ENCODE measurements at places on chromosomes 11 and 22. TPM values are rescaled to one million over a fixed set of nuclear protein-coding genes. Genes with fewer than 3 reads are reported as not detected.

DNA sequence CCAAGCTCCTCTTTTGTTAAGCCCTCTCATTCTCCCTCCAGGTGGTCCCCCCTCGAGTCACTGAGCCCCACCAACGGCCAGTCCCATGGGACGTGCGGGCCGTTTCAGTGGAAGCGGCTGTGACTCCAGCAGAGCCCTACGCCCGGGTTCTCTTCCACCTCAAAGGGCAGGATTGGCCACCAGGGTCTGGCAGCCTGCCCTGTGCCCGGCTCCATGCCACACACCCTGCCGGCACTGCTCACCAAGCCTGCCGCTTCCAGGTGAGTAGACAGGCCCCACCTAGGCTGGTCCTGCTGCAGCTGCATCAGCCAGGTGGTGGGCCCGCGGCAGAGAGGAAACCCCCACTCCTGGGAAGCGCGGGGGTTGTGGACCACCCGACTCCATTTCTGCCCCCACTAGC lies 3.3 kb downstream of the TMEM132A start:
- DNase-seq = no peak

GRCh38 chr11:93116641-93117441 lies 81.0 kb downstream of the SLC36A4 start:
- no peak for DNase-seq

GRCh38 chr11:3225826-3226750 lies 6.1 kb downstream of the MRGPRE start:
- DNase-seq = peak; percentile 79

DNA sequence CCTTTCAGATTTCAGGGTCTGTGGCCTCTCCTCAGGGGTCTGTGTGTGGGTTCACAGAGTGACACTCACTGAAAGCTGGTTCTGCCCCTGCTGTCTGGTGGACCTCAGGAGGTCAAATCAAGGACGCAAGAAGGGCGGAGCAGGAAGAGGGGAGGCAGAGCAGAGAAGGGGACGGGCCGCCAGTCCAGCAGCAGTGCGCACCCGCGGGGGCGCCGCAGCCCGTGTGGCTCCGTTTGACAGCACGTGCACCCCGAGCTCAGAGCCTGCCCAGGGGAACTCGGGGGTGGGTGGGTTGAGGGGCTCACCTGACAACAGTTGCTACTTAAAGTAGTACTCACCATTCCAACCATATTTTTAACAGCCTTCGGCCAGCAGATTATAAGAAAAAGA lies 71.4 kb upstream of the PITPNB start:
- peak; percentile 76 for DNase-seq

- no peak for DNase-seq
These were observed 305.1 kb downstream of the CNTN5 start for GRCh38 chr11:99325847-99326246.

GRCh38 chr22:39941601-39942000 lies 18.6 kb upstream of the TMA7B start:
- DNase-seq = no peak

- peak; percentile 42 for DNase-seq
These were observed 558.1 kb downstream of the INSC start for GRCh38 chr11:15672825-15673224.

DNA sequence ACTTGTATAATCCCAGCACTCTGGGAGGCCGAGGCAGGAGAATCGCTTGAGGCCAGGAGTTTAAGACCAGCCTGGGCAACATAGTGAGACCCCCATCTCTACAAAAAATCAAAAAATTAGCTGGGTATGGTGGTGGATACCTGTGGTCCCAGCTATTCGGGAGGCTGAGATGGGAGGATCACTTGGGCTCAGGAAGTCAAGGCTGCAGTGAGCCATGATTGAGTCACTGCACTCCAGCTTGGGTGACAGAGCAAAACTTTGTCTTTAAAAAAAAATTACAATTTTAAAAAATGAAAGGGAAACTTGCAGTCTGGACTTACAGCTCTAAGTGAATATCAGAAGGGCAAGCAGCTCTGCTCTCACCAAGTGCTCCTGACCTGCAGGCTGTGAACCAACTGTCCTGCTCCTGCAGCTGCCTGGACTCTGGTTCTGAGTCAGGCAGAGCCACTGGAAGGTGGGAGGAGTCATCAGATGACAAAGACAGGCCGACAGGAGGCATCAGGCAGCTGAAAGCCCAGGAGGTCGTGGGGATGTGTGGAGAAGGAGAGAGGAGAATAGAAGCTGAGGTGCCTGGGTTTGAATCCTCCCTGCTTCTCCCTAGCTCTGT lies 9.6 kb downstream of the SMTNL1 start:
- DNase-seq = no peak

DNA sequence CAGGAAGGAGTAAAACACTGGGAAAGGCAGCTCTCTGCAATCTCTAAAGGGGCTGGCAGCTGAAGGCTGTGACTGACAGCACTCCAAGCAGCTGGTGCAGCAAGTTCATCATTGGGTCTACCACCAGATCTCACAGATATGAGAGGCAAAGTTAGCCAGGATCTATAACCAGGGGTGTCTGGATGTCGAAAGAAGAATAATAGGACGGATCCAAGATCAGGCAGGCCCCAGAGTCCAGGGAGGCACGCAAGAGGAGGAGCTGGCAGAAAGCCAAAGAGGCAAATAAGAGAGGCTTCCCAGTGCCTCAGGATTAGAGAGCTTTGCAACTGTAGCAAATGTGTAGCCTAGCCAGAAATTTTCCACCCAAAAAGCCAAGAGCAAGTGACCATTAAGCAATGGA lies 77.1 kb downstream of the RBMXL2 start:
- no peak for DNase-seq

- no peak for DNase-seq
These were observed 38.2 kb downstream of the SCUBE1 start for GRCh38 chr22:43304831-43305590.

DNA sequence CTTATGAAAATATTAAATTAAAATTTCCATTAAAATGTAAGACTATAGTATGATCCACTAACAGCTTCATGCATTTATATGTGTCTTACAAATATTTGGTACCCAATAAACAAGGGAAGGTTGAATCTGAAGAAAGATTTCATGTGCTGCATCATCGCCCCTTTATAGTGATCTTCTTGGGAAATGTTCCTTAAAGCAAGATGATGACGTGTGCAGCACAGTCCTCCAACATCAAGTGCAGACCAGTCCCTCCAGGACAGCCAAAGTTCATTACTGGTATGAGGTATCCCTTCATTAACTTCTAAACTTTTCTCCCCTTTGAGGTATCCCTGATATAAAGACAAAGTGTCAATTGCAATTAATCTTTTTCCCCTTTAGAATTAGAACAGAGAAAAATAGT lies 567.0 kb downstream of the METTL15 start:
- no peak for DNase-seq

- DNase-seq = no peak
These were observed 33.4 kb downstream of the SIK2 start for GRCh38 chr11:111635706-111636045.

DNA sequence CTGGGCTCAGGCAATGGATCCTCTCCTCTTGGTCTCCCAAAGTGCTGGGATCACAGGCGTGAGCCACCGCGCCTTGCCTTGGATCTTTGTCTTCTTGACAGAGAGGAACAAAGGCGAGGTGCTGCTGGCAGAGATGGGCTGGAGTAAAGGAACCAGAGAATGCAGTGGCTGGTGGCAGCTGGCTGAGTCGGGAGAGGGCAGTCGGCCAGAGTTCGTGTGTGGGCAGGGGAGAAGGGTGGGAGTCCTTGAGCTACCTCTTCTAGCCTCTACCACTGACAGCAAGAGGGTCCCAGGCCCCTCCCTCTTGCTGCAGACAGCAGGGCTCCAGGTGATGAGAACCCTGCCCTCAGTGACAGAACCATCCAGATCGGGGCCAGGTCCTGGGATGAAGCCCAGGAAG lies 86.2 kb upstream of the LINC01488 start:
- DNase-seq = no peak

- DNase-seq = no peak
These were observed 16.8 kb downstream of the LSP1 start for GRCh38 chr11:1869427-1870325.

DNA sequence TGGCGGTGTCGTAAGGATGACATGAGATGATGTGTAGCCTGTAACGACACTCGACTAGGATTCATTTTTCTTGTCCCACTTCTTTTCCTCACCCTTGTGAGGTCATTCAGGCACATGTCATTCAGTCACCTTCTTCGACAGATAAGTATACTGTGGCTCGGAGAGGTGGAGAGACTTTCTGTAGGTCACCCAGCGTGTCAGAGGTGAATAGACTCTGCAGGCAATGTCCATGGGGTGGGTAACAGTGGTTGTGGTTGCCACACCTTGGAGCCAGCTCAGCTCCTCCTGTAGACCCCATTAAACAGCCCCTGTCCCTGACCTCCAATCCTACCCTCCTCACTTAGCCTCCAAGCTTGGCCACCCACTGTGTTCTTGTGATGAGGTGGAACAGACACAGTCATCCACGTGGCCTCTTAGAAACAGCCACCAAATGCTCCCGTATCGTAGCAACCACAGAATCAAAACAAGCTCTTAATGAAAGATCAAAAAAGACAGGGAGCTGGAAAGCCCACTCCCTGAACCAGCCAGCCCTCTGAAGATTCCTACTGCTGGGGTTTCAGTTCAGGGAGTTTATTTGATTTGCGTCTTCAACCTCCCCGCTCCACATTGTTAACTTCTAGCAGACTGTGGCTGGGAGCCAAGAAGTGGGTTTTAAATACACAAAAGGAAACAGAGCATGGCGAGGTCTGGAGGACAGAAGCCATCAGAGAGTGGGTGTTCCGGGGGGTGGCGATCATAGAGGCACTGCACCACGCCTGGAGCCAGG lies 89.0 kb upstream of the GRK3 start:
- DNase-seq = no peak

- DNase-seq = no peak
These were observed 80.1 kb upstream of the E2F8 start for GRCh38 chr11:19320827-19321226.

- no peak for DNase-seq
These were observed 15.8 kb downstream of the SCUBE2 start for GRCh38 chr11:9075556-9075955.

GRCh38 chr11:61739966-61740365 lies 12.5 kb upstream of the MYRF start:
- DNase-seq = no peak

DNA sequence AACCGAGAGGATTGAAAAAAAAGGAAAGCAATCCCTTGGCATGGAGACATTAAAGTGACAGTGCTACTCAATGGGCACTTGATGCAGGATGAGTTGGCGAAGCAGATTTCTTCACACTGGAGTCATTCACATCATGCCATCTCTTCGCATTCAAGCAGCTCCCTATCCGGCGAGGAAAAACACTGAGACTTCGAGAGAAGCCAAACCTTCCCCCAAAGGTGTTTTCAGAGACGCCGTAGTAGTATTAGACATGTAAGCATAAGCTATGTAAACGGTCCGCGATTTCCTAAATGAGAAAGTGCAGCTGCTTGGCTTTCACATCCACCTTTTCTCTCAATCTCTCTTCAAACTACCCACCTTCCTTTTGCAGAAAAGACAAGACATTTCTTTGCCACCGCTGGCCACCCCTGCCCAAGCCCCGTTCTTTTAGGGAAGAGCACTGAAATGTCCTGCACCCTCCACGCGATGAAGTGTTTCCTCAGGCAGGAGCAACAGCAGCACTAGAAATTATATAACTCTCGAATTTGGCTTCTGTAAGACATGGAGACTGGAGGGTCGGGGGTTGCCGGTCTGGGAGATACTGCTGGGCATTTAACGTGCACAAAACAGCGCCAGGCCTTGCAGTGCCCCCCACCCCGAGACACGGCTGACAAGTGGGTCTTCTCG lies at the start of gene DLG2:
DLG2 (minus strand) TSS at position 13 of the 666 bp plus-strand sequence.
- DNase-seq = no peak

DNA sequence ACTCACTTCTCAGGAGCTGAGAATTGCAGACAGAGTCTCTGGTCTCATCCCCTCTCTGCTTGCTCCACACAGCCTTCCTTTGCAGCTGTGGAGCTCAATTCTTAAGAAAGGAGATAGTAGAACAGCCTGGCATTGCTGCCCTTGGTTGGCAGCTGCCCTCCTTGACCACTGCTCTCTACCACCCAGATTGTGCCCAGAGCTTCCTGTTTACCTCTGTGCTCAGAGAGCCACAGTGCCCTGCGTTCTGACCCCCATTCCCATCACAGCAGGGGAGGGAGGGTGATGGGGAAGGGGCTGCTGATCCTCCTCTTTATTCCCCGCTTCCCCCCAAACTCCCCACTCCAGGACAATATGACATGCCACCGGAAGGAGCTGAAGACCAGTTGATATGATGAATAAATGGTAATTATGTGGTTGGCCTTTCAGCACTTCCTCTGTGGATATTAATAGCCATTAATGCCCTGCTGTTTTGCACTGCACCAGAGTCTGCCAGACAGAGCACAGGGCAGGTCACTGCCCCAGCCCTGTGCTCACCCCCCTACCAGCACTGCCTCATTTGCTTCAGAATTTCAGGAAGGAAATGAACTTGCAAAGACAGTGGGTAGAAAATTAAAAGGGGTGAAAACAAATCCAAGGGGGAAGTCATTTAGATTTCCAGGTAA lies 426.8 kb upstream of the CADM1 start:
- no peak for DNase-seq

DNA sequence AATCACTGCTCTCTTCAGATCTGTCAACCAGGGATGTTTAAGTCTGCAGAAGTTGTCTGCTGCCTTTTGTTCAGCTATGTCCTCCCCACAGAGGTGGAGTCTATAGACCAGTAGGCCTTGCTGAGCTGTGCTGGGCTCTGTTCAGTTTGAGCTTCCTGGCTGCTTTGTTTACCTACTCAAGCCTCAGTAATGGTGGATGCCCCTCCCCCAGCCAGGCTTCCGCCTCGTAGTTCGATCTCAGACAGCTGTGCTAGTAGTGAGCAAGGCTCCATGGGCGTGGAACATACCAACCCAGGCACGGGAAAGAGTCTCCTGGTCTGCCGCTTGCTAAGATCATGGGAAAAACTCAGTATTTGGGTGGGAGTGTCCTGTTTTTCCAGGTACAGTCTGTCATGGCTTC lies 27.6 kb upstream of the CASP12 start:
- DNase-seq = no peak

- no peak for DNase-seq
These were observed 7.5 kb upstream of the SPTY2D1 start for GRCh38 chr11:18641677-18642076.

Gene SHISAL1
- total RNA-seq = 6.1 TPM

Gene RAB38
- total RNA-seq = not detected

Gene C11orf87
- 9.0 TPM for total RNA-seq

Gene GALNT18
- 42.5 TPM for total RNA-seq

Gene IFITM10
- total RNA-seq = 24.0 TPM

Gene SAA4
- total RNA-seq = not detected

Gene LRRC32
- total RNA-seq = 35.6 TPM

Gene TOP3B
- total RNA-seq = 37.0 TPM

Gene ZMAT5
- total RNA-seq = 25.0 TPM

Gene DEUP1
- total RNA-seq = not detected

Gene KDM4E
- not detected for total RNA-seq

Gene LRP5
- 162 TPM for total RNA-seq

Gene SUSD2
- total RNA-seq = 4.2 TPM

Gene ZNF70
- total RNA-seq = 12.5 TPM

Gene RIC3
- not detected for total RNA-seq
